BJ (cell line): ENCODE measurements at places on chromosomes 2 and 18.
A peak's percentile ranks its signal among the peaks of the same experiment; 100 is the strongest.

GRCh38 chr2:105653302-105653701, 91.4 kb upstream of the NCK2 start:
- no peak for DNase-seq

GRCh38 chr2:17476064-17476463, 42.2 kb downstream of the RAD51AP2 start:
- no peak for DNase-seq

DNA sequence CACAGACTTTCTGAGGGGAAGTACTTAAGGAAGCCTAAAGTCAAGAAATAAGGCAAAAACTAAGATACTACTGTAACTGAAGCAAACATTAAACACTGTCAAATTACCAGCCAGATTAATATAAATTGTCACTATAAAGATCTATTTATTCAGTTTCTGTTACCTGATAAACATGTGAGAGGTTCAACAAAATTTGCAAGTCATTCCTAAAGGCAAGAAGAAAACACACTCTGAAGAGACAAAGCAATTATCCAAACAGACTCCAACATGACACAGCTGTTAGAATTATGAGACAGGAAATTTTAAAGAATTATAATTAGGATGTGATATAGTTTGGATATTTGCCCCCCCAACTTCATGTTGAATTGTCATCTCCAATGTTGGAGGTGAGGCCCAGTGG, 140.4 kb upstream of the COL3A1 start:
- DNase-seq = no peak

DNA sequence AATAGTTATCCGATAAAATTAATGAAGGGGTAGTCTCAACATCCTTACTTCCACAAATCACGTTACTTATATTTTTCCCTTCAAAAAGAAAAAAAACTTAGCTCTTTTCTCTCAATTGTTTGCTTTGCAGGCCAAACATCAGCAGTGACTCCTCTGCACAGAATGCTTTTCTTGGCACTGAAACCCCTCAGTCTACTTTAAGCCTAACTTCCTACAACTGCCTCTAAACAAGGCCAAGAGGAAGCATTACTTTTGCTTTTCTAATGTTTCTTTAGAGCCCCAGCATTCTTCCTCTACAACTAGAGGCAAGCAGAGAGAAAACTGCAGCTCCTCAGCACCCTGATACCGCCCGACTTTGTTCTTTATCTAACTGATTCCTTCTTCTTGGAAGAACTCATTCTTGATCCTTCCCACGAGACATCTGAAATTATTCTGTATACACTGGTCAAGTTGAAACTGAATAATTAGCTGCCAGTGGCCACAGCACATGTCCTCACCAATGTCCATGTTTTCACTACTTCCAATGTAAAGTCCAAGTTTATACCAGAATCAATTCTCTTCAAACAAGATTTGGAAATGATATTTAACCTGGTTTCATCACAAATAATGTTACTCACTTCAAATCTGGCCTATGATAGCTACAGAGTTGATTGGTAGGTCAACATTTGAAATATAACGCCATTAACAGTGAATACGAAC, 55.3 kb downstream of the DTNB start:
- DNase-seq = peak; percentile 36

GRCh38 chr2:123086613-123087385, 938.3 kb upstream of the CNTNAP5 start:
- no peak for DNase-seq
